ENCODE measurements at places on chromosomes 13 and 19.

GRCh38 chr13:20546556-20546955 is 20.4 kb upstream of the IFT88 start:
- no peak for DNase-seq

GRCh38 chr19:39996218-39996810 is 546 bp upstream of the ZNF546 start:
- no peak for DNase-seq

- no peak for DNase-seq
These were observed 713.8 kb upstream of the GPC6 start for GRCh38 chr13:92512852-92513251.

- no peak for DNase-seq
These were observed 17.8 kb downstream of the GPR12 start for GRCh38 chr13:26742691-26743358.

GRCh38 chr19:42433503-42434260 is 6.5 kb upstream of the LIPE start:
- DNase-seq = no peak

DNA sequence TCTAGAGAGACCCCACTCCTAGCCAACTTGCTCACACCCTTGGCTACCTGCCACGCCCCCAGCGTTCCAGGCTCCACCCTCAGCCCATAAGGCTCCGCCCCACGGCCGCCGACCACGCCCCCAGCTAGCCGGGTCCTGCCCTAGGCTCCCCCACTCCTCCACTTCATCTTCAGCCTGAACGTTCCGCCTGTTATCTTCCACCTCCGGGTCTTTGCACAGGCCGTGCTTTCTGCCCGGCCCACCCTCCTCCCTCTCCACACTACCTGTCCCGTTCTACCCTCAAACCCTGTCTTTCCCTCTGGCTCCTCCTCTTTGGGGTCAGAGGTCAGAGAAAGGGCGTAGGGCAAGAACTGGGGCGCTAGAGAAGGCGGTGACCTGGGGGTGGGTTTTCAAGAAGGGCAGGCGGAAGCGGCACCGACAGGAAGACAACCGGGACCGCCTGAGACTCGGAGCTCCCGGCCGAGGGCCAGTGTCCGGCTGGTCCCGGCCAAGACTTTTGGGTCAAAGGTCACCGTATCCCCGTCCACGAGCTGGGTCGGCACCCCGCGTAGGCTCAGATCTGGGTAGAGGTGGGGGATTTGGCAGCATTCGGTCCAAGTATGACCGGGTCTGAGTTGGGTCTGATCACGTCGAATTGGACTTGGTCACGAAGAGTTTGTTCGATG is 2.2 kb downstream of the PDE4C start:
- no peak for DNase-seq

Data from fibroblast of skin of left biceps (primary cell).